ENCODE measurements at places on chromosomes 1 and 21. TPM values are rescaled to one million over a fixed set of nuclear protein-coding genes. Genes with fewer than 3 reads are reported as not detected.

DNA sequence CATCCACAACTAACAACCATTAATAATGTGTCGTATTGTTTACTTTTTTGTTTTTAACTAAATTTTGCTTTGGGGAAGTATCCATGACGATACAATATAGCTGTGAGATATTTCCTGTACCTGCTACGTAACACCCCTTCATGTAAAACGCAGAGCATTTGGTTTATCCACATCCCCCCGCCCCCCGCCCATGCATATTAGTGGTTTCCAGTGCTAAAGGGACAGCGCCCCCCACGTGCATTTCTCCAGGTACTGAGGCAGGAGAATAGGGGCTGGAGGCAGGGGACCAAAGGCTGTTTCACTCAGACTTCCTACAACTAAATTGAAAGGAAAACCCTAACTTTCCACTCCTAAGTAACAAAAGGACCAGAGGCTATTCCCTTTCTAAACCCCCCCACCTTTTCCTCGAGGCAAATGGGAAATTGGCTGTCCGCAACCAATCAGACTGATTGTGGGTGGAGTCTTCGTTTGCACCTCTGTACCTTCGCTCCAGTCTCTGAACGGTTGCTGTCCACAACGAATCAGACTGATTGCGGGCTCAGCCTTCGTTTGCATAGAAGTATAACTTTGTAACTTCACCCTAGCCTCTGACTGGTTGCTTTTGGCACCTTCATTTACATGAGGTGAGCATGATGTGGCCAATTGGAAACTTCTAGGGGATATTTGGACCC lies 12.2 kb upstream of the RIPK4 start:
- peaks cover 6% of the 10 kb centered on the region for H3K4me1 ChIP-seq
- H3K36me3 ChIP-seq: no peaks in the 10 kb centered on the region
- no peak overlapping the region for H3K27ac ChIP-seq
- H3K4me3 ChIP-seq: no peak overlapping the region
- DNase-seq: no peak

Gene MLLT11
- 26.7 TPM for polyA plus RNA-seq

DNA sequence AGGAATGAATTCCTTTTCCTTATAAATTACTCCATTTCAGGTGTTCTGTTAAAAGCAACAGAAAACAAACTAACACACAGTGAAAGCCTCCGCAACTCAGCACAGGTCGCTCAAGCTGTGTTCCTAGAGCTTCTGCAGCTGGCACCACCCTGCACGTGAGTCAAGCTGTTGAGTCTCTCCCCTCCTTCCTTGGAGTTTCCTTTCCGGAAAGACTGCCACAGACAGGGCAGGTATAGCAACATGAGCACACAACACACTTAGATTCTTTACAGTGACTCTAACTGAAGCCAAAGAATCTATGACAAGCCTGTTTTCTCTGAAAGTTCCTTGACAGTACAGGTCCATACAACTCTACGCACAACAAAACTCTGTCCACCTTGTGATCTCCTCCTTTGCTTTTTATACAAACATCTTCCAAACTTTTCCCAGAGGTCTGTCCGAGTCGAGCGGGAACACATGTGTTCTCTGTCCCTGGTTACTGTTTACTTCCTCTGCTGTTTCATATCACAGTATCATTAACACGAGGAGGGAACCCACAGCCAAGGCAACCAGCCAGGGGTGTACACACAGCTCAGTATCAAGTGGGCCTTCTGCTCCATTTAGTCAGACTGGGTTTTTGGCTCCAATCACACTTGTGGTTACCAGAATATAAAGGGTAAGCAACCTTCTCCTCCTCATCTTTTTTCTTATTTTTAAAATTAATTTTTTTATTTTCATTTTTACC lies 38.7 kb upstream of the DESI2 start:
- no peak overlapping the region for H3K27ac ChIP-seq
- H3K27me3 ChIP-seq: no peaks in the 10 kb centered on the region
- DNase-seq: no peak
- H3K36me3 ChIP-seq: no peaks in the 10 kb centered on the region
- no peaks in the 10 kb centered on the region for H3K4me1 ChIP-seq
- no peak overlapping the region for H3K4me3 ChIP-seq

- no peaks in the 10 kb centered on the region for H3K4me1 ChIP-seq
- peaks cover 47% of the 10 kb centered on the region for H3K27me3 ChIP-seq
- no peaks in the 10 kb centered on the region for H3K36me3 ChIP-seq
- H3K27ac ChIP-seq: no peak overlapping the region
- DNase-seq: no peak
Measured at GRCh38 chr21:44380876-44381275, 27.5 kb downstream of the TRPM2 start.

- no peak for DNase-seq
- H3K4me1 ChIP-seq: peaks cover 35% of the 10 kb centered on the region
- H3K27ac ChIP-seq: peak overlapping the region; percentile 72
- H3K4me3 ChIP-seq: peak overlapping the region; percentile 65
Measured at GRCh38 chr1:149849947-149850360, 49.4 kb upstream of the BOLA1 start.

DNA sequence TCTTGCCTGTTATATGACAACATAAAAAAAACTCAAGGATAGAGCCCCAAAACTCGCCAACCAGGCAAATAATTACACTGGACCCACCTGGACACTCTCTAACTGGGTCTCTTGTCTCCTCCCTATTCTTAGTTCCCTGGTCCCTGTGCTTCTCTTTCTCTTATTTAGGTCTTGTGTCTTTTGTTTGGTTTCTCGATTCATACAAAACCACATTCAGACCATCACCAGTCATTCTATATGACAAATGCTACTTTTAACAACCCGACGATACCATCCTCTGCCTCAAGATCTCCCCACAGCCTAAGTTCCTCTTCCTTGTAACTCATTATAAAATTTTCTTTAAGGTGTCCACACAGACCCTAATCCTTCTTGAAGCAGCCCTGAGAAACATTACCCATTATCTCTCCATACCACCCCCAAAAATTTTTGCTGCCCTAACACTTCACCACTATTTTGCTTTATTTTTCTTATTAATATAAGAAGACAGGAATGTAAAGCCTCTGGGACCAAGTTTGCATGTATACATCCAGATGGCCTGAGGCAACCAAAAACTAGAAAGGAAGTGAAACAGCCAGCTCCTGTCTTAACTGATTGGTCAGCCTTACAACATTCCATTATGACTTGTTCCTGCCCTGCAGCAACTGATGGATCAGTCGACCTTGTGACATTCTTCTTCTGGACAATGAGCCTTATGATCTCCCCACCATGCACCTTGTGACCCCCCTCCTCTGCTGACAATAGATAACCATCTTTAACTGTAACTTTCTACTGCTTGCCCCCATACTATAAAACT lies 638.2 kb downstream of the AMY1C start:
- no peaks in the 10 kb centered on the region for H3K27me3 ChIP-seq
- no peaks in the 10 kb centered on the region for H3K36me3 ChIP-seq
- H3K27ac ChIP-seq: no peak overlapping the region
- DNase-seq: no peak
- H3K4me3 ChIP-seq: no peak overlapping the region
- H3K4me1 ChIP-seq: no peaks in the 10 kb centered on the region

- H3K27me3 ChIP-seq: no peaks in the 10 kb centered on the region
- no peak overlapping the region for H3K4me3 ChIP-seq
- H3K27ac ChIP-seq: no peak overlapping the region
- no peaks in the 10 kb centered on the region for H3K4me1 ChIP-seq
Measured at GRCh38 chr21:39525129-39525528, 73.4 kb downstream of the SH3BGR start.

DNA sequence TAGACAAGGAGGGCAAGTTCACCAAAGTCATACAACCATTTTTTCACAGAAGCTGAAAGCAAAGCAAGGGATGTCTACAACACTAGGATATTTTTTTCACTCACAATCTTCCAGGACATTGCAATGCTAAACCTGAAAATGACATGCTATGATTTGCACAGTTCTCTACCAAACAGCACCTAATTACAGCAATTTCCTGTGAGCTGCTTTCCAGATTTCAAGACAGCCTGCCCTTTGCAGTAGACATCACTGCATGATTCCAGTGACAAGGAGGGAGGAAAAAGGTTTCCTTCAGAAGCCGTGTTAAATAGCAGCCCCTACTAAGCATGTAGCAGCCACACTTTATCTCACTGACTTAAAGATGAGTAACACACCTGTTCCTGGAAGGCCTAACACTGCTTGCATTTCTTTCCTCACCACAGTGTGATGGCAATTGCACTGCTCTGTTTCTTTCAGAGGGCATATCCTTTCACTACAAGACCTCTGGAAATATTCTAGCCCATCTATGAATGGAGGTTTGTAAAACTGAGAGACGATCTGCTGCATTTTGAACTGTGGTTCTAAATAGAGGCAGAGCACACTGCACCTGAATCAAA lies 97.1 kb downstream of the DUSP10 start:
- H3K36me3 ChIP-seq: no peaks in the 10 kb centered on the region
- no peaks in the 10 kb centered on the region for H3K27me3 ChIP-seq
- H3K4me1 ChIP-seq: peaks cover 14% of the 10 kb centered on the region
- no peak overlapping the region for H3K27ac ChIP-seq

Gene NBPF4
- polyA plus RNA-seq: not detected

GRCh38 chr1:210434223-210434622 lies 105.5 kb downstream of the HHAT start:
- H3K36me3 ChIP-seq: no peaks in the 10 kb centered on the region
- peaks cover 5% of the 10 kb centered on the region for H3K4me1 ChIP-seq
- no peak overlapping the region for H3K27ac ChIP-seq
- H3K27me3 ChIP-seq: no peaks in the 10 kb centered on the region

DNA sequence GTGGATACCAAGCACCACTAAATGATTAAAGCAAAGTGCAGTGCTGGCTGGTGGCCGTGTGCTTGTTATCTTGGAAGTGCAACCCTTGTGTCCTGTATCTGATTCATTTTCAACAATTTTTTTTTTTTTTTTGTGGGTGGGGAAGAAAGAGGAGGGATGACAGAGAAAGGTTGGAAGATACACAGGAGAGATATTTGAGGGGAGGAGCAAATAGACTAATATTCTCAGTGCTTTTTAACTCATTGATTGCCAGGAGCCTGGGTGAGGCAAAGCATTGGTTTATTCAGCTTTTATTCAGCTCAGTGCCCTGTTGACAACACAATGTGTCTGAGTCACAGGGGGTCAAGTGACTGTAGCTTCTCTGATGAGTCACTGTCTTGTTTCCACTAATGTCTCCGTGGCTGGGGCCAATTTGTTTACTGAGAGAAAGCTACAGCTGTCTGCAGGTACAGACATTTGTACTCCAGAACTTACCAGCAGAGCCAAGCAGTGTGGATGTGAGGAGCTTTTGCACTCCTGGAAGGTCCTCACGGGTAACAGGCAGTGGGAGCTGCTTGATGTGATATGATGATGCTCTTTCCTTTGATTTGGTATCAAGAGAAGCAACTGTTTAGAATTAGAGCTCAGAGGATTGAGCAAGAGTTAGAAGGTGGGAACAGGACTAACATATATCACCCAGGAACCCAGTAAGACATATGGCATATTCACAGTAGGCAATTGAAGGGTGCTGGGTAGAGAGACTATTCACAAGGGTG lies 23.6 kb upstream of the DNM3 start:
- H3K27me3 ChIP-seq: no peaks in the 10 kb centered on the region
- H3K4me3 ChIP-seq: no peak overlapping the region
- H3K36me3 ChIP-seq: no peaks in the 10 kb centered on the region
- H3K27ac ChIP-seq: no peak overlapping the region
- DNase-seq: peak; percentile 13

- DNase-seq: peak; percentile 96
- H3K4me3 ChIP-seq: peak within 1 kb of the TSS; percentile 91
Measured at GRCh38 chr1:43974443-43975248, at the start of gene ATP6V0B. TSS of gene ATP6V0B (plus strand) at chr1:43974960. CDS start at chr1:43975041, 81 bp downstream.

- DNase-seq: no peak
- no peak overlapping the region for H3K27ac ChIP-seq
- peaks cover 36% of the 10 kb centered on the region for H3K4me1 ChIP-seq
- H3K36me3 ChIP-seq: peaks cover 3% of the 10 kb centered on the region
Measured at GRCh38 chr21:37450445-37450941, 83.9 kb downstream of the DYRK1A start.

Gene CHML
- polyA plus RNA-seq: 3.0 TPM

Data from SK-N-SH (cell line).